ENCODE measurements at places on chromosomes 4 and X.

- no peak for DNase-seq
Measured at GRCh38 chrX:75038925-75039324, 113.7 kb upstream of the NEXMIF start.

- no peak for DNase-seq
Measured at GRCh38 chr4:7842384-7843279, 97.0 kb downstream of the AFAP1 start.

- no peak for DNase-seq
Measured at GRCh38 chr4:78553529-78554060, 2.0 kb downstream of the ANXA3 start.

DNA sequence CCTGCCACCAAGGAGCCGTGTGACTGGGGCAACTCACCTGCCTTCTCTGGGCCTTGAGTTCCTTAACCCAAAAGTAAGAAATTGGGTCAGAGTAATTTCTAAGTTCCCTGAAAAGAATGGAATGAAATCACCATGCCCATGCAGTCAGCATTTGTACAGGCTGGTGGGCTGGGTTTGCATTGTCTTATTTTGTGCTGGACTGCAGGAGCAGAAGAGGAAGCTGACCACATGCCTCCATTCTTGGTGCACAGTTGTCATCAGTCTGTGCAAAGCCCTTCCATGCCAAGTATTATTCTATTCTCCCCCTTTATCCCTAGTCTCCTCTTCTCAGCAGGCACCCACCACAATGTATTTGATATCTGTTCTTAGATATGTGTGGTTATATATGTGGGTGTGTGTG lies 56.3 kb downstream of the FHDC1 start:
- no peak for DNase-seq

DNA sequence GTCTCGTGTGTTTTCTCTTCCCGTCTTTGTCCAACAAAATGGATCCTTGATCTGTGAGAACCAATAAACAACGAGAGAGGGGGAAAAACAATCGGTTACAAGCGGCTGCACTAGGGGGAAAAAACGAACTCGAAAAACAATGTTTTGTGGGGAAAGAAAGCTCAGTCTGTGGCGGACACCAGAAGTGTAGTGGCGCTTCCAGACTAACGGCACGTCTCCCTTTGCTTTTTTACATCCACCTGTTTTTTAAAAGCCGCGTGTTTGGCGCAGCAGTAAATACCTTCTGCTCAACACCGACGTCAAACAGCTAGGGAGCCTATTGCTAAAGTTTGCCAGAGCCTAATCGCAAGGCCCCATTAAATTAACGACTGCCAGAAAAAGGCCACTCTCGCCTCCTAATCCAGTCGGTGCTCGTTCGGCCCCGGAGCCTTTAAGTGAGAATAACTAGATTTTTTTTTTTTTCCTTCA lies 3.3 kb downstream of the NKX6-1 start:
- no peak for DNase-seq

DNA sequence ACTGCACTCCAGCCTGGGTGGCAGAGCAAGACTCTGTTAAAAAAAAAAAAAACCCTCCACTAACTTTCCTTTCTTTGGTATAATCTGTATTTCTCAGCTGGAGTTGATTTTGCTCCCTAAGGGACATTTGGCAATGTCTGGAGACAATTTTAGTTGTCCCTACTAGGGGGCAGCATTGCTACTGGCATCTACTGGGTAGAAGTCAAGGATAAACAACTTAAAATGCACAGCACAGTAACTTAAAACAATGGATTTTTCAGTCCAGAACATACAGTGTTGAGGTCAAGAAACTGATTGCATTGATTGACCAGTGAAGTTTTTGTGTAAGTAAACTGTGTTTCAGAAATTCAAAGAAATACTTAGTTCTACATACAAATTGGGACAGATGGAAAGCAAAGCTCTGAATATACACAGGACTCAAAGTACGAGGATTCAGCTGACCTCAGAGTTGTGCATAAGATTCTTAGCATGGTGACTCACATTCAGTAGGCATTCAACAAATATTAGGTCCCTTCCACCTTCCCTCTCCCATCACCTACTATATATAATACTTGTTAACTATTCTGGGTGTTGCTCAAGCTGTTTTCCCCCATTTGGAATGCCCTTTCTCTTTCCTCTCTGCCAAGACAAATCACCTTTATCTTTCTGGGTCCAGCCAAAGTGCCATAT lies 8.8 kb downstream of the DDX53 start:
- DNase-seq, result no peak

- DNase-seq, result no peak
Measured at GRCh38 chr4:23979534-23979933, 89.7 kb upstream of the PPARGC1A start.

- DNase-seq, result no peak
Measured at GRCh38 chr4:166518315-166518714, 645.3 kb downstream of the TLL1 start.

DNA sequence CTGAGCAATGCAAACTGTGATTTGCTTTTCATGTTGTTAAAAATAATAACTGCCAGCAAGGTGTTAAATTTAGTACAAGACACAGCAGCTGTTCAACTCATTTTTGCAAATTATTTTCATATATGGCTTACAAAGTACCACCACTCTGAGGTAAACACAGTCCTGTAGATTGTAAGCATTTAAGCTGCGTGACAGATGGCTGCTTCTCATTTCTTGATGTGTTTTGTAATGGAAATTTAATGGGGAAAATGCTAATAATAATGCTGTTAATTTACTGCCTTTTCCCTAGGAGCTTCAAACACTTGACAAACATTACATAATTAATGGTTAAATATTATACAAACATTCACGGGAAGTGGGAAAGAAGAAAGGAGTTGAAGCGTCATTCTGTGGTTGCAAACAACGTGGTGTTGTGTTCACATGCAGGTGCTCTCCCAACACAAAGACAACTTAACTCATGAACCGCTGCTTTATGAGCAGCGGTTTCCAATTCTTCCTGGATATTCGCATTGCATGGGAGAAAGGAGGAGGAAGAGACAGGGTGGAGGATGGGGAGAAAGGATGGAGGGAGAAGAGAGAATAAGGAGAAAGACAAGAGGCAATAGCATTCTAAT lies 236.8 kb upstream of the VCX start:
- no peak for DNase-seq

DNA sequence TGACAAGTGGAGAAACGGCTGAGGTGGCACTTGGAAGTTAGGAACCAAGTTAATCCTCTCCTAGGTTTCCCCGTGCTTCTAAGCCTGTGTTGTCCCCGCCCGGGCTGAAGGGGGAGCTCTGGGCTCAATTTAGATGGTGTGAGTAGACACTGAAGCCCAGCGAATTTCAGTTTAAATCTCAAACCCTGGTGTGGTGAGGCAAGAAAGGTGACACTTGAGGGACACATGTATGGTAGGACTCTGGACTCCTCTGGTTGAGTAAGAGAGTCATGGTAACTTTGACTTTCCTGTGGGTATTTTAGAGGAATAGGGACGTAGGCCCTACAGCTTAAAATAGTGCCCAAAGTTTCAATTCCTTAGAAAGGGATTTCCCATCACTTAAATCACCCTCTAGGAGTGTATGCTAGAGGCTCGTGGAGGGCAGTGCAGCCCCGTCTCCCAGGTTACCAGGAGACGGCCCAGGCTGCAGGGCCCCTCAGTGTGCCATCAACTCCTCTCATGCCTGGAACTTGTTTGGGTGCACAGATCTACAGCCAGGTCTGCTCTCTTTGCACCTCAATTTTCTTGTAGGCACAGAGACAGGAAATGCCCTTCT lies 24.0 kb downstream of the HAND2 start:
- DNase-seq, result no peak

DNA sequence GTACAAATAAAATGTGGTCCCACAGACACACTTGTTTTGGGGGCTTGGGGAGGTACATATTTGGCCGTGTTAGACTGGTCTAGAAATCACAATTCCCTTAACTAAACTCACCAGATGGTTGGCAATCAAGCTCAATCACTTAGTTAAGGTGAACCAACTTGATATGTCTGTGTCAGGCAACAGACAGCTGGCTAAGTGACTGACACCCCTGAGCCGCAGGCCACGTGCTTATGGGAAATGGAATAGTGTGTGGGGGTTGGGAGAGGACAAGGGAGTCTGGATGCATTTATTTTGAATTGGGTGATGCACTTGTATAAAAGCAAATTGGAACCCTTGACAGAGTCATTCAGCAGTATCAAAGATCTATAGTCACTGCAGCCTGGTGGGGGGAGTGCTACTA lies 209.0 kb downstream of the HS6ST2 start:
- DNase-seq, result no peak

GRCh38 chrX:155112171-155112570 lies 40.9 kb downstream of the BRCC3 start:
- no peak for DNase-seq

- no peak for DNase-seq
Measured at GRCh38 chr4:40157436-40157835, 39.4 kb upstream of the RHOH start.

GRCh38 chr4:107034091-107034995 lies 1.8 kb downstream of the DKK2 start:
- DNase-seq, result no peak

Data from T-helper 22 cell (primary cell).